Globus pallidus (tissue), 1 donor: ENCODE measurements at places on chromosomes 7 and 10.

DNA sequence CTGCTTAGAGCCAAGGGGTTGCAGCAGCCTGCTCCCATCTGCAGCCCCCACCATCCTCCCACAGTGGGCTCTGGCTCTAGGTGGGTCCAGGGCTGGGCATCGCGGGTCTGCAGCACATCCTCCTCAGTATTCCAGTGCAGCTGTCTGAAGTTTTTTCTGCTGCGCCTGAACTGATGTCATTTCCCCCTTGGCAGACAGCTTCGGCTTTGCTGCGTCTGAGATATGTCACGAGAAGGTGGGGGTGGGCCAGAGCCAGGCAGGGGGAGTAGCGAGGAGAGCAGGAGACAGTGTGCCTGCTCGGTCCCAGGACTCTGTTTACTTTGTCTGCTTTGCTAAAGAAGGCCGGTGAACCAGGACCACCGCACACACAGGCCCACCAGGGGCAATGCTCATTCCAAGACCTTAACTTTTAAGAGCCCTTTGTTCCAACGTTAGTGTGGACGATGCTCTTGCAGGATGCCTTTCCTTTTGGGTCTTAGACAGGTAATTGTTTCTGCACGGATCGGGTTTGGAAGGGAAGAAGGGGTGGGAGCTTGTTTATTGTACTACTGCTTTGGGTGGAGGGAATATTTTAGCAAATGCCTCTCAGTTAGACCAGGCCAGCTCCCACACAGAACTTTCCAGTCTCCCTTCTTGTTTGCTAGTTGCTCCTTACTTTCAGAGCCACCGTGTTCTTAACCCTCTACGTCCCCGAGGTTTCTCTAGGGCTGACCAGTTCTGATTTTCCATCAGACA, 32.4 kb downstream of the WBP1L start:
- DNase-seq, result peak; percentile 77

GRCh38 chr10:69049566-69049961, 38.3 kb upstream of the SRGN start:
- no peak for DNase-seq

GRCh38 chr10:12333380-12334185, 15.8 kb upstream of the CAMK1D start:
- DNase-seq, result no peak

DNA sequence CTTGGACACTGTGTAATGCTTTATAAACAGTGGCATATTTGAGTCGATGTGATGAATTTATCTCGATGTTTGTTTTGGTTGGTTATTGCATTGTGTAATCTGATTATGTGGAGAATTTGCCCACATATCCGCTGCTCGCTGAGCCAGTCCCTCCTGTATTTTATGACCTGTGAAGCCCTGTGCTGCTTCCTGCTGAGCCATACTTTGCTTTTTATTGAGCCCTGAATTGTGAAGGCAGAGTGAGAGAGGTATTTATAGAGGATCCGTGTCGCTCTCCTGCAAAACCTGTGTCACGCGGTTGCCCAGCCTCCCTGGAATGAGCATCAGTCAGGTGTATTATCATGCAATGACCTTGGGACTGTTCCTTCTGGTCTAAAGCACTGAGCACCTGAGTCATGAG, 253.7 kb downstream of the ARHGAP21 start:
- no peak for DNase-seq

DNA sequence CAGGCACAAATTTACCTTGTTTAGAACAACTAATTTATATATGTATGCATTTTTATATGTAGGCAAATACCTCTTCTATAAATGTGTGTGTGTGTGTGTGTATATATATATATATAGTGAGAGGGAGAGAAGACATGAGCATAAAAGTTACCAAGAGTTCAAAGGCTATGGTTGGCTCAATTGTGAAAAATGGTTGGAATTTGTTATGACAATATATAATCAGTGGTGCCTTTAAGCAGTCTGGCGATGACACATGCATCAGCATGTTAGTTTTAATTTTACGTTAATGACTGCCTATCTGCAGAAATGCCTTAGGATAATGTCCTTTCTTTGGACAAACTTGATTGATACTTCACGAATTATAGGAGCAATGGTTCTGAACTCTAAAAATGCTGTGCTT, 980.8 kb upstream of the LRRTM3 start:
- no peak for DNase-seq

DNA sequence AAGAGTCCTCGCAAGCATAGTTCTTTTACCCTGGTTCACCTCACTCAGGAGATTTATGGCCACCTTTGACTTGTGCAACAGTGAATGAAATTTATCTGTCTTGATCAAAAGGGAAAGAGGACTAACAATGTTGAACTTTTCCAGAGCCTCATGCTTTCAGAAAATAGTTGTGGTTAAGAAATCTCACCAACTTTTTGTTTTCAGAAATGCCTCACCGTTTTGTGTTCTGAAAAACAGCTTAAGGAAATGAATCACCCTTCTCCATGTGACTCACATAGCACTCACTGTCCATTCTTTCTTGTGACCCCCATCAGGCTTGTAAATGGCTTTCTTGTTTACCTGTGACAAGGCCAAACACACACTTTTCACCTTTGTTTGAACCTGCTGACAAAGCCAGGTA, 148.6 kb upstream of the FAM3C start:
- no peak for DNase-seq

GRCh38 chr7:137985253-137985896, 16.5 kb downstream of the CREB3L2 start:
- DNase-seq, result no peak

- no peak for DNase-seq
These were observed 184.2 kb downstream of the KMT2E start for GRCh38 chr7:105198223-105198622.
